EL (cell line): ENCODE measurements at places on chromosomes 5 and 9.

DNA sequence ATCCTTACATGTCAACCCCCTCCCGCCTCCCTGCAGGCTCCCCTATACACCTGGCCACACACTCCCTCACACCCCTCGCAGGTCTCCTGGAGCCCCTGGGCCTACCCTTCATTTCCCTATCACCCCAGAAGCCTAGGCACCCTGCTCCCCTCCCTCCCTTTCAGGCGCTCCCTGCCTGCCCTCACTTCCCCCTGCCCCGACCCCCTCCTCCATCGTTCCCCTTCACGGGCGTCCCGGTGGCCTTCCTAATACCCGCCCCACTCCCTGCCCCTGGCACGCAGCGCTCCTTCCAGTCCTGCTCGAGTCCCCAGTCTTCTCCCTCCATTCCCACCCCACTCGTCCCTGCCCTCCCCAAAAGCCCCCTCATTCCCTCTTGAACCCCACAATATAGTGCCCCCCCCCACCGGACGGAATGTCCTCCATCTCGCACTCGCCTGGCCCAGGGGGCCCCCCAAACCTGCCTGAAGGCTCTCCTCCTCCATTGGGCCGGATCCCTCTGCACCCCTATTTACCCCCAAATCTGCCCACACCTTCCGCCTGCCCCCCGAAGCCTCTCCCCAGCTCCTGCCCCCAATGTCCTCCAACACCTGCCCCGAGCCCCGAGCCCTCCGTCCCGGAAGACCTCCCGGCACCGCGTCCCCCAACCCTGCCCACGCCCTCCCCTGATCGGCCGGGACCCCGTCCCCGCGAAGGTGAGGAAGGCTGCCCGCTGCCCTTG lies 746 bp downstream of the STRBP start:
- no peak for DNase-seq

DNA sequence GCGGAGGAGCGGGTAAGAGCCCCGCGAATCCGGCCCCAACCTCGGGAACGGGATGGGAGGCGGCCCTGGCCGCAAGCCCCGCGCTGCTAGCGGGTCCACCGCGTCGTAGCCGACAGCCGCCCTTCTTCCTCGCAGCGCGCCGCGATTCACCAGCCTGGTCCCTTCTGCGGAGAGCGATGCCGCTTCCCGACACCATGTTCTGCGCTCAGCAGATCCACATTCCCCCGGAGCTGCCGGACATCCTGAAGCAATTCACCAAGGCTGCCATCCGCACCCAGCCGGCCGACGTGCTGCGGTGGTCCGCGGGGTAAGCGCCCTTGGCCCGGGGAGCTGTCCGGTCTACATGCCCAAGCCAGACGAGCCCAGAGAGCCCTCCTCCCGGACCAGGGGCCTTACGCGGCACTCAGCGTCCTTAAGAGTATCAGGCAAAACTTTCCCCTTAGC lies 335 bp downstream of the ROPN1L start:
- DNase-seq = no peak

DNA sequence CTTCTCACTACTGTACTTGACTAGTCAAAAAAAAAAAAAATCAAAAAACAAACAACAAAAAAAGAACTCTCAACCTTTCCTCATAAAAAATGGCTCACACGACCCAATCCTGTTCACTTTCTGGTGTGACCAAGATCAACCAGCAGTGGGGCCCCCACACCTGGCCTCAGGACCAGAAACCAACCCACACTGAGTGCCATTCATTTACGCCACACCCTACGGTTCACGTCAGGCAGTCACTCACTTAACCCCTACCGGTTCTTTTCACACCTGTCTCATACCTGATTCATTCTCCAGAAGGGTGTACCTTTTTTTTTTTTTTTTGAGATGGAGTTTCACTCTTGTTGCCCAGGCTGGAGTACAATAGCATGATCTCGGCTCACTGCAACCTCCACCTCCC lies 5.7 kb downstream of the SUSD1 start:
- DNase-seq = no peak

- no peak for DNase-seq
Measured at GRCh38 chr9:36118706-36119105, 17.8 kb upstream of the GLIPR2 start.

DNA sequence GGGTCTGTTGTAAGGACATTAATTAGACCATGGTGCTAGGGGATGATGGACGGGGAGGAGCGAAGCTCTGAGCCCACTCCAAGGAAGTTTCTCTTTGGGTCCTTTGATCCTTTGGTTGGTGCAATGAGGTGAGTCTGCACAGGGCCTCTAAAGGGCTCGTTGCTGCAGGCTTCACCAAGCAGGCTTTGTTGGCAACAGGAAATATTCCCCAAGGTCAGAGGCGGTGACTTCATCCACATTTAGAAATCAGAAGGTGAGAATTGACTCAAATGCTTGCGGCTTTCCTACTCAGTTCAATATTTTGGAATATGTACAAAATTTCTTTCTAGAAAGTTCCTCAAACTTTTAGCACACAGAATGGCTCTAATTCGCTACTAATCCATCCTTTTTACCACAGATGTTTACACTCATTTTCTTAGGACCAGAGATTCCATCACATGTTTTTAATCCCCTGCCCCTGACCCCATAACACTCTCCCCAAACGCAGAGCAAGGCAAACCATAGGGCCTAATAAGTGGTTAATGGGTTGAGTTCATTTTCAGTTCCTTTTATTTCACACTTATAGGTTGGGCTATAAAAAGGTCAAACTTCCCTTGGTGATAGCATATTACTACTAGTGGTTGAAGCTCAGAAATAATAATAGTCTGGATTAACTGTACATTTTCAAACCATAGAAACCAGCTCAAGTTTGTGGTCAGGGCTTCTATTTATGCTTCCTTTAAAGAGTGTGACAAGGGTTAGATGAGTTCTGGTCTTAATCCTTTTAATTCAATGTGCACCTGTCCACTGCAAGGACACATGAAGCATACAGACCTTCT lies 37.3 kb upstream of the TMEM252 start:
- no peak for DNase-seq

DNA sequence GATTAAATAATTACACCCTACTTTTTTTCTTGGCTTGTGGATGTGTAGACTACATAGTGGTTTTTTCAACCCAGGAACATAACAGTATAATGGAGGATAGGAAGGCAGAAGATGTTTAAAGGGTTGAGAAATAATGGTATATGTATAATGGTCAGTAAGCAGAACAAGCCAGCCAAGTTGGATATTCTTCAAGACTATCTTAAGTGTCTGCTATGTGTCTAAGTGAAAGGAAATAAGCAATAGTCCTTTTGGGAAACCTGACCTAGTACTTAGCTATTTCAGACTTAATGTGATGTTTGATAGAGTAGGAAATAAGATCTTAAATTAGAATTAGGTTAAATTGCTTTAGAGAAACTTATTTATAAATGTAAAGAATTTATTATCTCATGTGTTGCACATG lies 85.7 kb downstream of the PTPDC1 start:
- DNase-seq = no peak

GRCh38 chr9:109986521-109986991 lies 206.6 kb downstream of the PALM2AKAP2 start:
- peak; percentile 94 for DNase-seq

- DNase-seq = no peak
Measured at GRCh38 chr5:112064956-112065355, 308.0 kb upstream of the NREP start.

GRCh38 chr5:43854697-43855292 lies 251.8 kb downstream of the NNT start:
- no peak for DNase-seq

- no peak for DNase-seq
Measured at GRCh38 chr9:122912671-122912963, 506 bp downstream of the ZBTB6 start.

- DNase-seq = no peak
Measured at GRCh38 chr5:33465120-33465519, 24.4 kb downstream of the TARS1 start.

DNA sequence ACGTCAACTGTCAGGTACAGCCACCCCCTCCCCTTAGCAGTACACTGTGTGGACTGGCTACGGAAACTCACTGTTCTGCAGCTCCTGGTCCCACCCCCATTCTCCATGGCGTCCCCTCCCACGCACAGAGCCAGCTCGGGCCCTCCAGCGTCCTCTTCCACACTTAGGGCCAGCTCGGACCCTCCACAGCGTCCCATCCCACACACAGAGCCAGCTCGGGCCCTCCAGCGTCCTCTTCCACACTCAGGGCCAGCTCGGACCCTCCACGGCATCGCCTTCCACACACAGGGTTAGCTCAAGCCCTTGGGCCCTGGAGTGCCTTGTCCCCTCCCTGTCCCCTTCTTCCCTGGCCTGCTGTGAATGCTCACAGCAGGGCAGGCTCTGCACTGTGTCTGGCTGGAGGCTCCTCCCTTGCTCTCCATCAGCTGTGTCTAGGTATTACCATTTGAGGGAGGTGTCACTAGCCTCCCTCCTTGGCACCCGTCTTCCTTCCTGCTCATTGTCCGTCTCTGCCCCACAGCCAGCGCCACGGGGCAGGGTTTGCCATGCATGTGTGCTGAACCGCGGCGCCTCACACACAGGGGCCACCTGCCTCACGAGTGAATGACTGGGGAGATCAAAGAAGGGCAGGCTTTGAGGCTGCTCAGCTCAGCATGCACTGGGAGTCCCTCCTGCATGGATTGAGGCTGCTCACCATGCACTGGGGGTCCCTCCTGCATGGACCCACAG lies 78.5 kb upstream of the CACNA1B start:
- no peak for DNase-seq

GRCh38 chr5:100562821-100563220 lies 27.6 kb downstream of the FAM174A start:
- no peak for DNase-seq

DNA sequence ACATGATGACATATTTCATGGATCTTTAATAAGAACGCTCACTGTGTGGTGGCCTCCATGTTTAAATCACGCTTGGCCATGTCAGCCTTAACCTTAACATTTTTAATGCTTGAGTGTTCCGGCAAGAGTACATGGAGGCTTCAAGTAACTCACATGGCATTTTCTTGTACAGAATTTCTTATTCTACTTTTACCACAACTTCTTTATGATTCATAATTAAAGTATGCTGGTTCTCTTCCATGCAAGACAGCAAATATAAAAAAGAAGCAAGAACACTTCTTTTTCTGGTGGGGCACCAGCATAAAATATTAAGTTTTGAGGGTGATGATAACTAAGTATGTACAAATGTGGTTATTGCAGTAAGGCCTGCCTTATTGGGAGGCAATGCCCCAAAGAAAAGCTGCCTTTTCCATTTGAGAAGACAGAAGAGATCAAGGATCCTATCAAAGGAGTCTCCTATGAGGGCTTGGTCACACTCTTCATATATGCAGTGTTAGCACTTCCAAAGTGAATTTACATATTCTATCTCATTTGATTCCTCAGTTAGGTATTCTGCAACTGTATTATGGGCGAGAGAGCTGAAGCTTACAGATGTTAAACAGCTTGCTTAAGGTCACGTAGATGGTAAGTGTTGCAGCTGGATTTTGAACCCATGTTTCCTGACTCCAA lies 382.7 kb upstream of the MEF2C start:
- peak; percentile 63 for DNase-seq

DNA sequence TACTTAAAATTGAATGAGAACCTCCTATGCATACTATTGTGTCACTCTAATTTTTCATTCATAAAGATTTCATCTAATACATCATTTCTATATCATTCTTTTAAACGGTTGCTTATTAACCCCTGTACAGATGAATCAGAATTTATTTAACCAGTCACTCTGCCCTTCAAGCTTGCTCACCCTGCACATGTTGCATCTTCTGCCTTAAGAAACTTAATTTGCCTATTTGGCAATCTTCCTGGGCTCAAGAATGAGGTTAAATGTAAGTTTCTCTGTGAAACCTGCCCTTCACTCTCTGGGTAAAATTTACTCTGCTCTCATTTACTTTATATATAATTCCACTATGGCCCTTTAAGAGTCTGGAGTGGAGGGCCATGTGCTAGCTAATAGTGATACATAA lies 434.7 kb upstream of the ZNF608 start:
- DNase-seq = no peak

DNA sequence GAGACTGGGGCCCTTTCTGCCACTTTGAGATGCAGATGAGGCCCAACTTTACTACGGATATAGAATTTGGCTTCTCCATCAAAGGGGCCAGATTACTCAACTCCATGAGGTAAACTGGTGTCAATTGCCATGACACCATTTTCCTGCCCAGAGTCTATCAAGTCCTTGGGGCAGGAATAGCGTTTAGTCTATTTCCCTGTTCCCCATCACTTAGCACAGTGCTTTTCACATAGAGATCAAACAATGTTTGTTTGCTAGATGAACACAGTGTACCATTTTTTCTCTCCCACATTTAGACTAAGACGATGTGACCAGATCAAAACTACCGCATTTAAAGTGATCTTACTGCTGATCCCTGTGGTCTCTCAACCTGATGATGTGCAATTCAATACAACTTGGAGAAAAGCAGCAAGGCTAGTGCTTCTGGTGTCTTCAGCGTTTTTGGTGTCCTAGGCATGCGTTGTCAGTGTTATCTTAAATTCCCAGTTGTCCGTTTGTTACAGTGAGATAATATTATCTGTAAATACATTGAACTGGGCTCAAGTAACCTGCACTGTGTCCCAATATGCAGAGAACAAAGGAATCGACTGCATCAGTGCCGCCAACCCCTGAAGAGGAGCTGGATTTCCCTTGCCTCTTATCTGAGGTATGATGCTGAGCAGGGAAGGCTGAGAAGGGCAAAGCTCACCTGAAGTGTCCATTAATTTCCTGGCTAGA lies 446.2 kb downstream of the PLK2 start:
- DNase-seq = no peak

DNA sequence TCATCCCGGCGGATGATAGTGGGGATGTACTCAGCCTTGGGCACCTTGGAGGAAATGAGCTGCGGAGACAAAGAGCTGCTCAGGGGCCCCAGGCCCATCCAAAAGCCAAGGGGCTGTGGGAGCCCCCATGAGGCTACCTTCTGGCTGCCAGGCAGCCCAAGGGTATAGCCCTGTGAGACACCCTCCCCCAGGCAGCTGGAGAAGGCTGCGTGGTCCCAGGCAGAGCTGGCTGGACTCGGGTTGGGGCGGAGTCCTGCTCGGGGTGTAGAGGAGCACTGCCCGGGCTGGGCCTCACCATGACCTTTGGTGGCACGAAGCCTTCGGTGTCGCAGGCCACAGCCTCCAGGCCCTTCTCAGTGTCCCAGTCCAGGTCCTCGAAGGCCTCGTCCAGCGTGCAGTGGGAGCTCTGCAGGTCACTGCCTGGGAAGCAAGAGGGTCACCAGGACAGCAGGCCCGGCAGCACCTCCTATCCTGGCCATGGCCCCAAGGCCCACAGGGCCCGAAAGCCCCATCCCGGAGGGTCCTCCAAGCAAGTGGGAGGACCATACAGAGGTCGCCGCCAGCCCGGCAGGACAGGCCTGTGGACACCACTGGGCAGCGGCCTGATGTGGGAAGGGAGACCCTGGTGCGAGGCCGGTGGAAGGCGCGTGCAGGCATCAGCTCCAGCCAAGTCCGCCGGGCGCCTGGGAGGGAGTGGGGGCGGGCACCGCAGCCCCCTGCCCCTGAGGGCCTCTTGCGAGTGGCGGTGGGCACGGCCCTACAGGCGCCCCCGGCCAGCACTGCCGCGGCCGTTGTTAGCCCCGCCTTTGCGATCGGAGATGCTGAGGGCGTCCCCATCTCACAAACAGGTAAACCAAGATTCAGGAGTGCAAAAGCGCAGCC lies 6.1 kb downstream of the NSMF start:
- no peak for DNase-seq
